Activated CD4-positive, alpha-beta T cell treated with anti-CD3 and anti-CD28 coated beads, Interleukin-2, amount 50 U/mL, for 24 hours (primary cell): ENCODE measurements at places on chromosomes 2 and 18.

- DNase-seq, result no peak
Observed at GRCh38 chr2:138356178-138356577, 145.4 kb upstream of the SPOPL start.

- DNase-seq, result no peak
Observed at GRCh38 chr2:33457556-33458247, 18.7 kb upstream of the RASGRP3 start.

DNA sequence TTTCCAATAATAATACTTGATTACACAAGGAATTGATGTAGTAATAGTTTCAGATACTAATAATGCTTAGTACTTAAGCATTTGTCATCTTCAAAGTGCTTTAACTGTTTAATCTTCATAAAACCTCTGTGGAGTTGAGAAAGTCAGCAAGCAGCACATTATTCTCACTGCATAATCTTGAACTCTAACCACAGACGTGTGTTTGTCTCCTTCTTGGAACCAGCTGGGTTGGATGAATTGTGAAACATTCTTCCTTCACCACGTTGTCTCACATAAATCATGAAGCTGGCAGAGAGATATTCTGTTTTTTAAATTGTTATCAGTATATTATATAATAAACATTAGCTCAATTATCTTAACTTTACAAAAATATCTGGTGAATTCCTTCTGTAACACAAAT, 55.1 kb upstream of the LDAH start:
- DNase-seq, result no peak

DNA sequence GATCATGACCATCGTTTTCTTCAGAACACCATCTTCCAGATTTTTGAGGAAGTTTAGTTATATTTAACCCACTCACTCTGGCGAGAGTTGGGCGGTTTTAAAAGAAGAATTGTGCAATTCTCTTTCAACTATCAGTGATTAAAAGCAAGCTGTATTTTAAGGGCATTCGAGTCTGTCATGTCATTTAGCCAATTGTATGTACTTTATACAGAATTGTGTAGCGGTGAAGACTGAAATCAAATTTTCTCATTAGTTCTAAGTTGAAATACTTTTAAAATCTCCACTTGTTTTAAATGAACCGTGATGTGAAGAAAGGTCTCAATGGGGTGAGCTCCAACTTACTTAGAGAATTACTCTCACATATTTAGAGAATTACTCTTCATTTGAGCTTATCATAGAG, 214.6 kb upstream of the DTNA start:
- DNase-seq, result no peak

- no peak for DNase-seq
Observed at GRCh38 chr18:77140439-77141109, 8.0 kb upstream of the MBP start.

DNA sequence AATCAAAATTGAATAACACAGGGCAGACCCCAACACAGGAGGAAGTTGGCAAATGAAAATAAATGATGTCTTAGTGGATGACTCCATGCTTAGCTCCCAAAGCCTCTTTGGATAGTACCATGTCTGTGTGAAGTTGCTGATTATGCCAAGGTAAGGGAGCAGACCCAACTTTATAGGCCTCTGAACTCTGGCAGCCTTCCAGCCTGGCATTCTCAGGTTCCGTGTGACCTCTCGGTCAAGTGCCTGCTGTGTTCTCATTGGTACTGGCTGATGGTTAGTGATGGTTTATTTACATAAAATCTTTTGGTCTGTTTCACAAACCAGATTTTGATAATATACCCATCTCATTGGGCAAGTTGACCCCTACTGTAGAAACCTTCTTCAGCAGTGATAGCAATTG, 112.2 kb upstream of the TTC39C start:
- DNase-seq, result no peak

DNA sequence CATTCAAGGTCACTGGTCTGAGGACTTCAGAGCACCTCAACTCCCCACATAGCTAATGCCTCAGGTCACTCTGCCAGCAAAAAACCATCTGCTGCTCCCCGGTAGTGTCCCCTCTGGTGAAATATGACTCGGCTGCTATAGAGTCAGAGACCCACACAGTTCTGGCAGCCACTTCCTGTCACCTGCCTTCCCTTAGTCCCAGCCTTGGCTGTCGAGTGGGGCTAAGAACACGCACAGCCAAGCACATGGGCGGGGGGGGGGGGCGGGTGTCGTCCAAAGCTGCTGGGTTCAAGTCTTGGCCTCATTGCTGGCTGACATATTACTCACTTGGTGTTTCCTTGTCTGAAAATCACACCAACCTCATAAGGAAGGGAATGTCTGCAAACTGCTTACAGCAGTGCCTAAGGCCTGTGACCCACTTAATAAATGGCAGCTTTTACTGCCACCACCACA, 37.5 kb downstream of the POLR1A start:
- DNase-seq, result no peak

- DNase-seq, result no peak
Observed at GRCh38 chr18:31710826-31711225, 26.4 kb upstream of the B4GALT6 start.

DNA sequence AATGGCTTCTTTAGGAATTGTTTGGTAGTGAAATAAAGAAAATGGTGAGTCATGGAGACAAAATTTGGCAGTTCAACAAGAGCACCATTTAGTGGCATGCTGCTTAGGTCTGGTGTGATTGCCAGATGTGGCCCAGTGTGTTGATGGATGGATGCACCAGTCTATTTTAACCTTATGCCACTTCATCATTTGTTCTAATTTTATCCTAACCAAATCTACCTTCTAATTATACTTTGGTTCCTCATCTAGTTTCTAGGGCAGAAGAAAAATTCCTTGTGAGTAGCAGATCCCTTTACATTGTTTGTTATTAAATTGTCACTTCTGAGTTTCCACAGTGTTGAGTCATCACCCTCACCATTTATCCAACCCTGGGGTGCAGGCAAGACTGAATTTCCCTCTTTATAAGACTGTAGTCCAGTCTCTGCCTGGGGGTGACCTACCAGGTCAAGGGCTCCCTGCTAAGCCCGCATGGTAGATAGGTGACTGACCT, 32.5 kb downstream of the NABP1 start:
- DNase-seq, result no peak

DNA sequence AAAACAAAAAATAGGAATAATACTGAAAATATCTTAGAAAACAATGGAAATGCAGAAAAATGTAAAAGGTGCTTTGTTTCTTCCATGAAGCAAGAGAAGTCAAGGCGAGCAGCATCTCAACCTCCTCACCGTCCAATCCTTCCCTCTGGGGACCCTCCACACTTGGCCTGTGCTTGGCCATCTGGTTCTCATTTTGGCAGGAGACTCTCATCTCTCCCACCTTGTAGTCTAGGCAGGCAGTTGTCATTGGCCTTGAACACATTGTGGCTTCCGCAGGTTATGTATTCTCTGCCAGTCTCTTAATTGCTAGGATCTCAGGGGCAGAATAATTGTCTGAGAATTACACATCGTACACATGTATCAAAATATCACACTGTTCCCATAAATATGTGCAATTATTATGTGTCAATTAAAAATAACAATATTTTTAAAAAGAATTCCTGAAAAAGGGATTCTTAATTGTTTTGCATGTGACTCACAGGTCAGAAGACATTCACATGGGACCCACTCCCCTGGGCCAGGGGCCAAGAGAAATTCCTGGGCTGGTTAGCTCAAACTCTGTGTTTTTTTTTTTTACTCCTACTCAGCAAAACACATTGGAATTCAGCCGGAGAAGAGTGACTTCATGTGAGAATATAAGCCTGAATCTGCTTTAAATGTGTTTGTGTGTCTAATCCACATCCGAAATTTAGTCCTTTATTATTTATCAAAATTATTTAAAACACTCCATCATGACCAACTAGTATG, 14.0 kb upstream of the ANKRD62 start:
- no peak for DNase-seq

GRCh38 chr2:57549642-57550102, 496.9 kb upstream of the VRK2 start:
- DNase-seq, result no peak

- DNase-seq, result no peak
Observed at GRCh38 chr18:60982329-60982695, 350.9 kb upstream of the CDH20 start.
